CD4-positive, alpha-beta T cell treated with Interferon alpha-2 for 1 hour (primary cell): ENCODE measurements at places on chromosomes 2 and 18.
A peak's percentile ranks its signal among the peaks of the same experiment; 100 is the strongest.

GRCh38 chr18:63179422-63179821 is 140.1 kb downstream of the BCL2 start:
- DNase-seq = no peak

GRCh38 chr18:42915299-42915698 is 200.2 kb downstream of the RIT2 start:
- DNase-seq = no peak

DNA sequence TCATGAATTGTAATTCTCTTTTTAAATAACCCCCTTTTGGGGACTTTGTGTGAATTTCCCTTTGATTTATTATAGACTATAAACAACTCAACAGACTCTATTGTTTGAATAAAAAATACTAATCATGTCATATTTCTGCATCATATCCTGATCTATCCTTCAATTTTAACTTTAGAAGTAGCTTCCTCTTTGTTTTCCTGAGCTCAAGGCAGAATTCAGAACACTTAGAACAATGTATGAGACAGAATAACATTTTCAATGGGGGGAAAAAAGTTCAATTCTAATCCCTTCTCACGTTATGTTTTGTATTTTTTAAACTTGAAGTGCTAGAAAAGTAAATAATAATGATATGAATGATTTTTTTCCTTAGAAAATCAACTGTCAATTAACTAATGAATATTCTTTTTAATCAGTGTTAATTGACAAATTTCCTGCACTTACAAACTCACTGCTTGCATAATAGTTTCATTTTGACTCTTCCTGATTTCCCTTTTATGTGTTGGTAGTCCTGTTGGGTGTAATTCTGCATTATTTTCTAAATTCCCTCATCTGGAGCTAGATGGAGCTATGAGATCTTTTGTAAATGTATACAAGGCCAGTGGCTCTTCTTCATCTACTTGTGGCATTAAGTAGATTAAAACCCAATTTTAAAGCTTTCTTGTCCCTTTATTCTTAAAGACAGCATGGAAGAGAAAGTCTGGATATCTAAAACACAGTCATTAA is 326.1 kb downstream of the PARD3B start:
- peak; percentile 58 for DNase-seq

GRCh38 chr2:18047213-18047611 is 168.7 kb downstream of the KCNS3 start:
- DNase-seq = no peak

- peak; percentile 85 for DNase-seq
These were observed 4.0 kb upstream of the WNT10A start for GRCh38 chr2:218876562-218877219.

DNA sequence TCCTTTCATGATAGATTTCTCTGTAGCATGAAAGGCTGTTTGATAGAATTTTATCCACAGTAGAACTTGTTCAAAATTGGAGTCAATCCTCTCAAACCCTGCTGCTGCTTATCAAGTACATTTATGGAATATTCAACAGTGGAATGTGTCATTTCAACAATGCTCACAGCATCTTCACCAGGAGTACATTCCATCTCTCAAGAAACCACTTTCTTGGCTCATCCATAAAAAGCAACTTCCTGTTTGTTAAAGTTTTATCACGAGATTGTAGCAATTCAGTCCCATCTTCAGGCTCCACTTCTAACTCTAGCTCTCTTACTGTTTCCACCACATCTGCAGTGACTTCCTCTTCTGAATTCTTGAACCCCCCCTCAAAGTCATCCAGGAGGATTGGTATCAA is 29.4 kb downstream of the PDCL3 start:
- DNase-seq = no peak

DNA sequence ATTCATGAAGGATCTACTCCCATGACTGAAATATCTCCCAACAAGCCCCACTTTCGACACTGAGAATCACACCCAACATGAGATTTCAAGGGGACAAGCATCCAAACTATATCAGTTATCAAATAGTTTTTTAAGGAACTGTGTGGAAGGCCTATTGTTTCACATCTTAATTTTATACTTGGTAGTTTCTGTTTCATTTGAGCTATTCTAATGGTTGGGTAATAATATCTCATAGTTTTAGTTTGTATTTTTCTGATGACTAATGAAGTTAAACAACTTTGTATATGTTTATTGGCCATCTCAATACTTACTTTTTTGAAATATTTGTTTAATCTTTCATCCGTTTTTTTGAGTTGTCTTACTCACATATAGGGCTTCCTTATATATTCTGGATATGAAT is 135.0 kb downstream of the SCG2 start:
- no peak for DNase-seq

DNA sequence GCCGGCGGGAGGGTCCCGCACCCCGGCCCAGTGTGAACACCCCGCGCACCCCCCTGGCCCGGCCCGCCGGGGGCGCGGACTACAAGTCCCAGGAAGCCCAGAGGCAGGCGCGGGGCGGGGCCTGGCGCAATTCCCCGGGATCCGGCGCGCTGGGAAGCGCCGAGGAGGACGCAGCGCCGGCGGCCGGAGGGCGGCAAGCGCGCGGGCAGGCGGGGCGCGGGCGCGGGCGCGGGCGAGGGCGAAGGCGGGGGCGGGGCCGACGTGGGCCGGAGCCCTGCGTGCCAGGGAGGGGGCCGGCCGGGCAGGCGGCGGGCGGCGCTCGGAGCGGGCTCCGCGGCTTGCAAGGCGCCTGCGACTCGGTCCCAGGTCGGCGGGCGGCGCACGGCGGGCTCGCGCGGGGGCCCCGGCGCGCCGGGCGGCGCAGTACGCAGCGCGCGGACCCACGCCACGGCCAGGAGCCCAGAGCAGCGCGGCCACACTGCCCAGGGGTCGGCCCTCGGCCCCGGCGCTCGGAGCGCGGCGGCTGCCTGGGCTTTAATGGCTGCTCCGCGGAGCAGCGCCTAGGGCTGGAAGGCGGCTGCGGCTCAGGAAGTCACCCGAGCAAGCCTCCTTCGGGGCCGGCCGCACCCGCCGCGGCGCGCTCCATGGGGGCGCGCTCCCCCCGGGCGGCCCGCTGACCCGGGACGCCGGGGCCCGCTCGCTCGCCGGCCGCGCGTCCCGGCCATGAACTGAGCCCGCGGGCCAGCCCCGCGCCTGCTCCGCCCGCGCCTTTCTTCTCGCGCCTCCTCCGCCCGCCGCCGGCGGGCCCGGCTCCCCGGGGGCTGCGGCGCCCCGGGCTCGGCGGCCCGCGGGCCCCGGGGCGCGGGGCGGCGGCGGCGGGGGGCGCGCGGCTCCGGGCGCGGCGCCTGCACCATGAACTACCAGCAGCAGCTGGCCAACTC is at the start of gene AGAP1:
Gene AGAP1 (plus strand): TSS at position 269 of the 941 bp plus-strand sequence.
- DNase-seq = peak; percentile 27

GRCh38 chr2:140654565-140654964 is 1476.3 kb downstream of the LRP1B start:
- no peak for DNase-seq

- DNase-seq = no peak
These were observed 219.7 kb upstream of the CHST9 start for GRCh38 chr18:27404855-27405254.

DNA sequence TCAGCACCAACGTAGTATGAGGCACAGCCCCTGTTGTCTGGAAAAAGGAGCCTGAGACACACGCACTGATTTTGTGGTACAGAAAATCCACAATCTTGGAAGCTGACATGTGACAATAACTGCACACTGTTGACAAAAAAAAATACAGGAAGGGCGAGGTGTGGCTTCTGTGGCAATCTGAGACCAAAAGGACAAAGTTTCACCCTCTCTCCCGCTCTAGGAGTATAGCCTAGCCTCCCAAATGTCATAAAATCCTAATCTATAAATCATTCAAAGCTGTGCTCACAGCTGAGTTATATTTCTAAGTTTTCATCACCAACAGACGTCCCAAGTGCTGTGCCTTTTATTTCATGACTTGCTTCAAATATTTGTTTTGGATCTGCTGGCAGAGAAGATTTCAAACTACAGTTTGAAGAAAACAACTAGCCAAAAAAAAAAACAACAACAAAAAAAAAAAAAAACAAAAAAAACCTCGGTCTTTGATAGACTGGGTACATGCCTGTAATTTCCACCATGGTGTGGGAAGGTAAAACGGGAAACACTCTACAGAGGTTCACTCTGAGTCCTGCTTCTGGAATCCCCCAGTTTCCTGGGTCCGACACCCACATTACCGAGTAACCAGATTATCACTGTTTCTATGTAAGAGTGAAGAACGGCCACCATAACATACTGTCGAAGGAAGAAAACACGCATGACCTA is 61.0 kb downstream of the C2orf76 start:
- DNase-seq = no peak

- DNase-seq = no peak
These were observed 69.3 kb downstream of the NCKAP5 start for GRCh38 chr2:133498662-133499585.

DNA sequence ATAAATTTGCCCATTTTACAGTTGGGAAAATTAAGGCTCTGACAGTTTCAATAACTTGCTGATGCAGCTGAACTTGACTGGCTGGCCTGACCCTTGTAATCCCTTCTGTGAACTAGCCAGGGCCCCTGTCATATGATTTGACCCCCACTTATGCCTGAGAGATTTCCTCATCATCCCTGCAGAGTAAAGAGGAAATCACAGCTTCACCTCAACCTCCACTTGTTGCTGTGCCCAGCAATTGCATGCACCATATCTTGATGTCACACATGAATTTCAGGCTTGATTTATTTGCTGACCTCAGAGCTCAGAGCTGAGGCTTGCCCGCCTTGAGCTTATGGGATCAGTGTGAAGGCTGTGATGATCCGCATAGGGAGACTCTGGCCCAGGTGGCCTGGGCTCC is 108.1 kb downstream of the ACOXL start:
- no peak for DNase-seq

- no peak for DNase-seq
These were observed 137.4 kb downstream of the INSIG2 start for GRCh38 chr2:118225666-118226065.

GRCh38 chr2:85925216-85925671 is 36.5 kb upstream of the ST3GAL5 start:
- no peak for DNase-seq

DNA sequence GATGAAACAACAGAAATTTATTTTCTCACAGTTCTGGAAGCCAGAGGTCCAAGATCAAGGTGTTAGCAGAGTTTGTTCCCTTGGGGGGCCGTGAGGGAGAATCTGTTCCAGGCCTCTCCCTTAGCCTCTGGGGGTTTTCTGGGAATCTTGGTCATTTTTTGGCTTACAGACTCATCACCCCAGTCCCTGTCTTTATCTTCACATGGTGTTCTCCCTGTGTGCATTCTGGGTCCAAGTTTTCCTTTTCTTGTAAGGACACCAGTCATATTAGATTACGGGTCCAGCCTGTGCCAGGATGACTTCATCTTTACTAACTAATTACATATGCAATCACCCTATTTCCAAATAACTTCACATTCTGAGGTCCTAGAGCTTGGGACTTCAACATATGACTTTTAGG is 292.5 kb upstream of the TRIB2 start:
- no peak for DNase-seq

- DNase-seq = no peak
These were observed 16.1 kb upstream of the ADI1 start for GRCh38 chr2:3535467-3535793.

DNA sequence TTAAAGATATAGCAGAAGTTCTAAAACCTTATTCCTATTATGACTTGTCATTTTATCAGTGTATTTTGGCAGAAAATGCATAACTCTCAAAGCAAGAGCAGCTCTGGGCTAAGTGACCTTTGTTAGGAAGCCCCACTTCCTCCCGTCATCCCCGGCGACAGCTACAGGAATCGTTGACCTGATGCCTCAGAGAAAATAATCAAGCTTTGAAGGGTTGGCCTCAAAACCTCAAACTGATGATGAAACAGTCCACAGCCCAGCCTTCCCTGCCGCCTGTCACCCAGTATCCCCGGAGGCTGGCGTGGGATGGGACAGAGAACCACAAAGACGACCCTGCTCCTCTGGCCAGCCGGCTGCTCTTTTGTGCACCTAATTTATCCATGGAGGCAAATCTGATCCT is 65.3 kb downstream of the KCNF1 start:
- no peak for DNase-seq

DNA sequence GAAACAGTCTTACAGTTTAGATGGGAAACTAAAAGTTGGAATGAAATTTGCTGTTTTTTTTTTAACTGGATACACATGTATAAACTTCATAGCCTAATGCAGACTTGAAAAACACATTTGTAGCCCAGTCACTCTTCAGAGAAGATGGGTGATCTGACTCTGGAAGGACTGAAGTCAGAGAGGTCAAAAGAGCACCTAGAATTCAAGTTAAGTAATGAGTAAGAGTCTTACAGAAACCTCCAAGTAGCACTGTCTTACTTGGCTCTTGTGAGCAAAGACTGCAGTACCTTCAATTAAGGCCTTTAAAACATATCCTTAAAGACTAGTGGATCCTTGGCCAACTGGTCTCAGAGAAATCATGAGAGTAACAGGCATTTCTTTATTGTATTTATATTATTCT is 41.9 kb downstream of the TRAPPC8 start:
- no peak for DNase-seq

DNA sequence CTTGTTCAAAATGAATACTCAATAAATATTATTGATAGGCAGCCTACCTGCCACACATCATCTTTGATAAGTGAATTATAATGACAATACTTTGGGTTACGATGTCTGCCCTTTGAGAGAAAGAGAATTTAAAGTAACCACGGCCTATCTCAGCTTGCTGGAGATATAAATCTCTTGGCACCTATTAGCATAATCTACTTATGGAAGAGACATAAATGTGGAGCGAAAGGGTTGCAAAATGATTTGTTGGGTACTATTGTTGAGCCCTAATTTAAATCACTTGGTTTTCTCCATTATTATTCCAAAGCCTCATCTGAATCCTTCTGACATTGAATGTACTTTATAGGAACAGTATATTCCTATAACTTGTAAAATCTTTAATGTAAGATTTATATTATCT is 520.1 kb downstream of the DPP10 start:
- no peak for DNase-seq

GRCh38 chr2:15189216-15189615 is 371.9 kb downstream of the NBAS start:
- no peak for DNase-seq

GRCh38 chr2:213429516-213429915 is 145.3 kb downstream of the SPAG16 start:
- no peak for DNase-seq

DNA sequence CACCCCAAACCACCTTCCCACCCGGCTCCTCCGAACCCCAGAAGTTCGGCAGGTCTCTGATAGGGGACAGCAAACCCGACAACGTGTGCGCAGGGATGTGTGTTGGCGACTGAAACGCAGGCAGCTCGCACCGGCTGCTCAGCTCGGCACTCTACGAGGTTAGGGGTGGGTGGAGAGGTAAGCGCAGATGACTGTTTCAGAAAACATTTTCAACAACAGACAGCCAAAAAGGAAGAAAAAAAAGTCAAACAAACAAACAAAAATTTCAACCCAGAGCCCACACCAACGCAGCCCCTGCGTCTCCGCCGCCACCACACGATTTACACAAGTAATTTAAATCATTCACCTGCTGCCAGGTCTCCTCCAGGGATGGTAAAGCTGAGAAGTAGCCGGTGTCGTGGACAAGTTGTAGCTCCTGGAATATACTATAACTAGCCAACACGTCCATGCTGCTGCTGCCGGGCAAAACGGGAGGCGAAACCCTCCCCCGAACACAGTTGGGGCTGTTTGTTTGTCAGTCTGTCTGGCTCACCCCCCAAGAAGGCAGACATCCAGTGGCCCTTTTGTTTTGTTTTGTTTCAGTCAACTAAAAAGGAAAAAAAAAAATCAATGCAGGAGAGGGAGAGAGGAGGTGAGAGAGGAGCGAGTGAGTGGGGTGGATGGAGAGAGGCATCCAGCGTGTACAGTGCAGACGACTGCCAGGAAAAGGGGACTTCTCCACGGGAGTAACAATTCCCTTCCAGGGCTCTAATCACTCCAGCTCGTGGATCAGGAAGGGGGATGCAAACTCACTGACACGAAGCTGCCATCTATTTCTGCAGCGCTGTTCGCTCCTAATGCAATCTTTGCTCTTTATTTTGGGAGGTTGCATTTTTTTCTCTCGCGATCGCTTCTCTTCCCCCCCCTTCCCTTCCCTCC is at the start of gene KLF7:
Gene KLF7 (minus strand): TSS at position 828 of the 918 bp plus-strand sequence. CDS start 380 bp downstream, at position 448.
- peak; percentile 49 for DNase-seq
